Astrocyte of the spinal cord (primary cell): ENCODE measurements at places on chromosomes 2 and 18.

- peak; percentile 84 for DNase-seq
Measured at GRCh38 chr2:102141970-102142828, at the start of gene IL1R1. IL1R1 (plus strand) TSS chr2:102142746; CDS start chr2:102157725, 14,979 bp downstream.

DNA sequence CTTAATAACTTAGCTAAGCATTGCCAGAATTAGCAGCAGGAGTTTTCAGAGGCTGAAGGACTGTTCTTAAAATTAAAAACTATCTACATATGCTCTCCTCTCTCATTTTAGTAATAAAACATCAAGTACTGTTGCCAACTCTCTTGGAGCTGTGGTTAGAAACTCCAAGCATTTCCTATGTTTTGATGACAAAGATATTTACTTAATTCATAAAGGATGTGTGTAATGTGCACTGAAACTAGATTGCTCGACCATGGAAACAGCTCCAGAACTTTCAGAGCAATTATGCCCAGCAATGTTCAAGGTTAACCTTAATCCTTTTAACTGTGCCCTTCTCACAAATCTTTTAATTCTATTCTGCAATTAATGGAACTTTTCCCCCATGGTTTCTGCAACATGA lies 8.4 kb downstream of the GRP start:
- DNase-seq = no peak

DNA sequence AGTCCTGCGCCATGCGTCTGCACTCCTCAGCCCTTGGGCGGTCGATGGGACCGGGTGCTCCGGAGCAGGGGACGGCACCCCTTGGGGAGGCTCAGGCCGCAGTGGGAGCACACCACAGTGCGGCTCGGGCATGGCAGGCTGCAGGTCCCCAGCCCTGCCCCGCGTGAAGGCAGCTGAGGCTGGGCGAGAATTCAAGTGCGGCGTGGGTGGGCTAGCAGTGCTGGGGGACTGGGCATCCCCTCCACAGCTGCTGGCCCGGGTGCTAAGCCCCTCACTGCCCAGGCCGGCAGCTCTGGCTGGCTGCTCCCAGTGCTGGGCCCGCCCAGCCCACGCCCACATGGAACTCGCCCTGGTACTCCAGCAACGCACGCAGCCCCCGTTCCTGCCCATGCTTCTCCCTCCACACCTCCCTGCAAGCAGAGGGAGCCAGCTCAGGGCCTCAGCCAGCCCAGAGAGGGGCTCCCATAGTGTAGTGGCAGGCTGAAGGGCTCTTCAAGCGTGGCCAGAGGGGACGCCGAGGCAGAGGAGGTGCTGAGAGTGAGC lies 198.3 kb upstream of the CNTNAP5 start:
- no peak for DNase-seq

DNA sequence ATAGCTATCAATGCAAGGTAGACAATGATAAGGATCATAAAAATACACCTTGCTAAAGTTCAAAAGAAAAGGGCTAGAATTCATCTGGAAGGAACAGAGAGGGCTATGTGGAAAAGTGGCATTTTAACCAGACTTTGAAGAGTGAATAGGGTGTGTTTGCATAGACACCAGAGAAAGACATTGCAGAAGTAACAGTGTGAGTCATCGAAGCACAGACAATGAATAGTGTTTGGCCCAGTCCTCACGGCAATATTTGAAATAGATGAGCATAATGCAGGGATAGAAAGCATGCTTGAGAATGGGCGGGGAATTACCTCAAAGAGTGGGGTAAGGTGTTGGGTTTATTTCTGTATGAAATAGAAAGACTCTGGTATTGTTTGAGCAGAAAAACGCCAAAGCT lies 24.2 kb downstream of the MYT1L start:
- no peak for DNase-seq

DNA sequence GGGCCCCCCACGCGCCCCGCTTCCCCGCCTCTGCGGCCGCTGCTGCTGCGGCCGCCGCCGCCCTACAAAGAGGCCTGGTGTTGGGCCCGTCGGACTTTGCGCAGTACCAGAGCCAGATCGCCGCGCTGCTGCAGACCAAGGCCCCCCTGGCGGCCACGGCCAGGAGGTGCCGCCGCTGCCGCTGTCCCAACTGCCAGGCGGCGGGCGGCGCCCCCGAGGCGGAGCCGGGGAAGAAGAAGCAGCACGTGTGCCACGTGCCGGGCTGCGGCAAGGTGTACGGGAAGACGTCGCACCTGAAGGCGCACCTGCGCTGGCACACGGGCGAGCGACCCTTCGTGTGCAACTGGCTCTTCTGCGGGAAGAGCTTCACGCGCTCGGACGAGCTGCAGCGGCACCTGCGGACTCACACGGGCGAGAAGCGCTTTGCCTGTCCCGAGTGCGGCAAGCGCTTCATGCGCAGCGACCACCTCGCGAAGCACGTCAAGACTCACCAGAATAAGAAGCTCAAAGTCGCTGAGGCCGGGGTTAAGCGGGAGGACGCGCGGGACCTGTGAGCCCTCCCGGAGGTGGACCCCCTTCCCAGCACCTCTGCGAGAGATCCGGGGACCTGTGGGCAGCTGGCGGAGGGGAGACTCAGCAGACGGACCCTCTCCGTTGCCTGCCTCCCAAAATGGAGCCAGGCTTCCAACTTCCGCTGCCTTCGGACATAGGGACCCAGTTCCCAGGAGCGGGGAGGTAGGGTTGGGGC lies 1.9 kb downstream of the SP5 start:
- peak; percentile 26 for DNase-seq

DNA sequence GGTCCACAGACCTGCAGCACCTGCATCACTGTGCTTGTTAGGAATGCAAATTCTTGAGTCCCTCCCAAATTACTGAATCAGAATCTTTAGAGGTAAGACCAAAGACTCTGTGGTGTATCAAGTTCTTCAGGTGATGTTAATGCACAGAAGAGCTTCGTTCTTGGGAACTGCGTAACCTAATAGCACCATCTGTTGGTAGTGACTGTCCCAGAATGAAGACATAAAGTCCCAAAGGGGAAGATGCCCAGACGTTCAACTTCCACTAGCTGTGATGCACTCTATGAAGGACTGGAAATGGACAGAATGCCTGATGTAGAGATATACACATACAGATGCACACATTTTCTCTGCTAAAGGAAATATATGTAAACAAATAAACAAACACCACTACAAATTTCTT lies 576.0 kb downstream of the LRP1B start:
- DNase-seq = peak; percentile 63

GRCh38 chr18:37720663-37721062 lies 155.1 kb upstream of the CELF4 start:
- no peak for DNase-seq

DNA sequence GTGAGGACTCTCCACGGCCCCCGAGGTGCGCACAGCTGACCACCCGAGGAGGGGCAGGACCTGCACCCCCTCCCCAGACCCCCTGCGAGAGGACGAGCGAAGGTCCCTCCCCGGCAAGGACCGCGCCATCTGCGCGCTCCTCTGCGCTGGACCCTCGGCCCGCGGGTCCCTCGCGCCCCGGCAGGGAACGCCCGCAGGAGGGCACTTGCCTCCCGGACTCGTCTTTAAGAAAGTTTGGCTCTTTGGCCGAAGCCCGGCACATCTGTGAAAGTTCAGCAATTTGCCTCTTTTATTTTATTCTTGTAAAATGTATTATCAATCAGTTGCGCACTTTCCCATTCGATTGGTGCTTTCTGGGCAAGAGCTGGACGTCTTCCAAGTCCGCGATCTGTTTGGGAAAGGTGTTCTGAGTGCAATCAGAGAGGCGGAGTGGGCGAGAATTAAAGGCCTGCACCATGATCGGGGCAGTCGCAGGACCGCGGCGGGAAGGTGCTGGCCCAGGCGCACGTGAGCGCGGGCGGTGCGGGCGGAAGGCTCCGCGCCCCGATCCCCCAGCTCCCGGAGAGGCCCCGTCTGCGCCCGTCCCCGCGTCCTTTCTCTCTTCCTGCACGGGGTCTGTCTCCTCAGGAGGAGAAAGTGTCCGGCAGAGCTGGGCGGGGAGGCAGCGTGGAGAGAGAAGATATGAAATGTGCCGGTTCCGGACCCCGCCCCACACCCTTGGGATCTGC lies 1.6 kb upstream of the ALKAL2 start:
- peak; percentile 35 for DNase-seq

DNA sequence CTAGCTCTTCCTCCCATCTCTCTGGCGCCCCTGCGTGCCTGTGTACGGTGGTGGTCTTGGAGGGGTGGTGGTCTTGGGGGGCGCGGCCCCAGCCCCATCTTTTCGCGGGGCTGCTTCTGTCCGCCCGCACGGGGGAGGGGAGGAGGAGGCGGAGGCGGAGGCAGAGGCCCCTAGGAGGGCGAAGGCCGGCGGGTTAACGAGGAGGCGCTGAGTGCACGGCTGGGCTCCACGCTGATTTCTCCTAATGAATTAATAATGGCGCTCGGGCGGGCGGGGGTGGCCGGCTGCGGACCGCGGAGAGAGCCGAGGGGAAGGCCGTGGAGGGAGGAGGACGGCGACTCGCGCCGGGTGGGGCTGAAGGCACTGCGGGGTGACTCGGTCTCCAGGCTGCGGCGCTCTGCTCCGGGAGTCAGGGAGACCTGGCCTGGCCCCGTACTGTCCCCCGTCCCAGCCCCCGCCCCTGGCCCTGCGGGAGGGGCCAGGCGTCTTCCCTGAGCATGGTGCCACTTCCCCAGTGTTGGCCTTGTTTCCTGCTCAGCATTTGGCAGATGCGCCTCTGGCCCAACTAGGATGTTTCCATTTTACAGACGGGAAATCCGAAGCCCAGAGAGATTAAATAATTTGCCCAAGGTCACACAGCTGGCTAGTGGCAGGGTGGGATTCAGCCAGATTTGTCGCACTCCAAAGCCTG lies 6.0 kb downstream of the GAREM2 start:
- DNase-seq = no peak

DNA sequence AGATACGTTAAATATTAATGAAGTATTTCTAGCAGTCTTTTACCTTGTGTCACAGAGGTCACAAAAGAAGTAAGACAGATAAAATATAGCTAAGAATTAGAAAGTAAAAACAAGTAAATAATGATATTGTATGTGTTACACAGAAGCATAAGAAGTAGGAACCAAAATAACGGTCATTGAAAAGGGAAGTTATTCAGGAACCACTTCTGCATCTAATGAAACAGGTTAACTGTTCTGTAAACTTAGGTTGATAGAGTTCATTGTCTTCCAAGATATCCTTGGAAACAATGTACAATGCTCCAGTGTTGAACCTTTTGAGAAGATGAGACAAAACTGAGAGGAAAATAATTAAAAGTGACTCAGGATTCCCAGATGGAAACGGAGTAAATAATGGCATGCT lies 57.1 kb upstream of the CD302 start:
- no peak for DNase-seq

- no peak for DNase-seq
Measured at GRCh38 chr2:85088921-85089320, 44.3 kb upstream of the TCF7L1 start.

GRCh38 chr2:201218780-201219179 lies 35.8 kb downstream of the CASP10 start:
- DNase-seq = no peak

DNA sequence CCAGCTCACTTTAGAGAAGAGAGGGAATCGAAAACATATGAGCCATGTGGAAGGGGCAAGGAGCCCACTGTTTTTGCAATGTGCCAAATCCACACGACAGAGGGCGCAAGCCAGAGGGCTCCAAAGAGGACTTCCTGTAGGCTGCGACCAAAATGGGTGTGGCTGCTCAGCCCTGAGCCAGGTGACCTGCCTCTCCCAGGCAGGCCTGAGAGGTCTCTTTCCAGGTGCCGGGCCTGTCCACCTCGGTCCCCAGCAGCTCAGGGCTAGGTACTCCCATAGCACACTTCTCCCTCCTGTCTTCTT lies 153.8 kb downstream of the TTC32 start:
- no peak for DNase-seq

- no peak for DNase-seq
Measured at GRCh38 chr18:65608471-65608870, 142.3 kb upstream of the CDH7 start.

DNA sequence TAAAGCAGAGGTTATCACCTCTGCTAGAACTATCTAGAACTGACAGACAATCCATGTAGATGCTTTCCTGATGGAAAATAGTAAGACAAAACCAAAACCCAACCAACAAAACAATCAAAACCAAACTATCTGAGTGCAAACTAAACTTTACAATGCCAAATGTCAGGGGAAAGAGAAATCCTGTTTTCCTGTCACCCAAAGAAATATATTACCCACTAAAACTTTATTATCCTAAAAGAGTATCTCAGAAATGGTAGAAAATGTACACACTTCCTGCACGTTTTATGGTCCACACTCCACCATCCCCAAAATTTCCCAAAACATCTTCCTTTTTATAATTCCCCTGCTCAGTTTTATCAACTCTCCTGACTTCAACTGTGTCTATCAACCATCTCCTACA lies 29.9 kb downstream of the SP3 start:
- no peak for DNase-seq

- no peak for DNase-seq
Measured at GRCh38 chr2:166518634-166519390, 24.8 kb upstream of the SCN7A start.

GRCh38 chr2:239581352-239581901 lies 180.6 kb upstream of the HDAC4 start:
- DNase-seq = no peak

- DNase-seq = no peak
Measured at GRCh38 chr18:50507120-50507590, 52.7 kb upstream of the MAPK4 start.

GRCh38 chr2:39683022-39683699 lies 17.4 kb downstream of the TMEM178A start:
- DNase-seq = no peak

DNA sequence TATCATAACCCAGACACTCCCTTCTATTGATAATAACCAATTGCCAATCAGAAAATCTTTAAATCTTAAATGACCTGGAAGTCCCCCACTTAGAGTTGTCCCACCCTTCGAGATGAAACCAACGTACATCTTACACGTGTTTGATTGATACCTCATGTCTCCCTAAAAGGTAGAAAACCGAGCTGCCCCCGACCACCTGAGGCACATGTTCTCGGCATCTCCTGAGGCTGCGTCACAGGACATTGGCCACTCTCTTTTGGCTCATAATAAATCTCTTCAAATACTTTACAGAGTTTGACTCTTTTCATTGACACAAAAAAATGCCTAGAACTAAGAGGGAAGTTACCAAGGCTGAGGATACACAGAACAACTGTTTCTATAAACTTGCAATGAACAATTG lies 190.0 kb downstream of the RTP5 start:
- no peak for DNase-seq

GRCh38 chr2:129336276-129336675 lies 643.2 kb upstream of the RAB6C start:
- DNase-seq = no peak

- no peak for DNase-seq
Measured at GRCh38 chr2:98559581-98559980, 48.7 kb downstream of the COA5 start.

DNA sequence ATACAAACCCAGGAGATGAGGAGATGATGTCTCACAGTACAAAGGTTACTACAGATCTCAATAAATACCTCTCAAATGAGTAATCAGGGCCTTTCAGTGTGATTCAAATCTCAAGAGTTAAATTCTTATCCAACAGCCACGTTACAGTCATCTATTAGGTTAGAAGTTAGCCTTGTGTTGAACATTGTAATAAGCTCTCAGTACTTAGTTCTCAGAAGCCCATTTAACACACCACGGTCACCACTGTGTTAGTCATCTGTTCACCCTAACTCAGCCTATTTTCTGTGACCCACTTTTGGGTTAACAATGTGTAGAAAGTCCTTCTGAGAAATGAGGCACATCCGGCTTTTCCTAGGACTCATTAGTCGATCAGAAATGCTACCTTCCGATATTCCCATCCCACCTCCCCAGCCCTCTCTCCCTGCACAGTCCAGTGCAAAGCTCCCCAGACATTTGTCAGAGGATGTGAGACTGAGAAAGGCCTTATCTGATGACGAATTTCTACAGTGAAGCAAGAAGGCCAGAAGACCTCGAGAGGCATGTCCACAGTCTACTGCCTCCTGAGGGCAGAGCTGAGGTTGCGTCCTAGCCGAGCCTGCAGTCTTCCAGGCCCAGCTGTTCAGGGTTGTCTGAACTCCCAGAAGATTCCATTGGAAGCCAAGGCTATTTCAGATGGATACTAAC lies 92.6 kb downstream of the ACTR2 start:
- DNase-seq = peak; percentile 92
